ENCODE measurements at places on chromosomes 16 and 17.
A peak's percentile ranks its signal among the peaks of the same experiment; 100 is the strongest.

DNA sequence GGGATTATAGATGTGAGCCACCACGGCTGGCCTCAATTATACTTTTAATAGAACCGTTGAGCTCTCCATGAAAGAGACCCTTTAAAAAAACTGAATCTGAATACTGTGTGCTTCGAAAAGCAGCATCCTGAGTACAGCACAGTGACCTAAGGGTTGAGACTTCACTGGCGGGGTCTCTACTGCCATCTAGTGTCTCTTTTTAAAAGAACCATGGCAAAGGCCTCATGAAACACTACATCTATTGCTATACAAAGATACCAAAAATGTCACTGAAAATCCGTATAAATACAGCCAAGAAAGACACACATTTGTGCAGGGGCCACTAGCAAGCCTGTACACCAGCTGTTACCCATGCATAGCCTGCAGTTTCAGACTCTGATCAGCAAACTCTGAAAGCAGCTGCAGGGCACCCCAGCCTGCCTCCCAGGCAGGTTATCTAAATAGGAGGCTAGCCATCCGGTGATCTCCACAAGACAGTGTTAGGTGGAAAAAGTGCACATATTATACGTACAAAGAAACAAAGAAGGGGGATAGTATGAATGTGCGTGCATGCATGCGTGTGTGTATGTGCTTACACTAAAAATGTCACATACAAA, 35.3 kb downstream of the NPLOC4 start:
- peak; percentile 83 for DNase-seq

DNA sequence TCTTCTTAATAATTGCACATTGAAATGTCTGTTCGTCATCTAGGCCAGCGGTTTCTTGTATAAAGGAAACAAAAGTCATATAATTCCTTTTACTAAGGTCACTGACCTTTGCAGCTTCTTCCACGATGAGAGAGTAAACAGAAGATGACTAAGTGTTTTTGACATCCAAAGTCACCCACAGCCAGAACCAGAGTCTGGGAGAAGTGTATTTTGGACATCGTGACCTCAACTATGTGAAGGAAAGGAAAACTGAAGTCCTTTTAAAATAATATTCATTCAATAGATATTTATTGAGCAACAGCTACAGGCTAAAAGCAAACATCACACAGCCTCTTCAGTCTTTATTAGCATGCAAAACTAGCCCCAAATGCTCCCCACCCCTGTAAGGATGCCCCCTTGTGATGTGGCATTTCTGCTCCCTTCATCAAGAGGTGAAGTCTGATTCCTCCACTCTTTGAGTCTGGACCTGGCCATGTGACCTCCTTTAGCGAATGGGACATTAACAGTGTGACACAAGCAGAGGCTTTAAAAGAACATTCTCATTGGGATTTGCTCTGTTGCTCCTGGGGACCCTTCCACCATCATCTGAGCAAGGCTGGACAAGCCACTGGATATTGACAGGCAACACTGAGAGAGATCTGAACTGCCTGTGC, 8.1 kb upstream of the PMP22 start:
- peak; percentile 97 for DNase-seq

DNA sequence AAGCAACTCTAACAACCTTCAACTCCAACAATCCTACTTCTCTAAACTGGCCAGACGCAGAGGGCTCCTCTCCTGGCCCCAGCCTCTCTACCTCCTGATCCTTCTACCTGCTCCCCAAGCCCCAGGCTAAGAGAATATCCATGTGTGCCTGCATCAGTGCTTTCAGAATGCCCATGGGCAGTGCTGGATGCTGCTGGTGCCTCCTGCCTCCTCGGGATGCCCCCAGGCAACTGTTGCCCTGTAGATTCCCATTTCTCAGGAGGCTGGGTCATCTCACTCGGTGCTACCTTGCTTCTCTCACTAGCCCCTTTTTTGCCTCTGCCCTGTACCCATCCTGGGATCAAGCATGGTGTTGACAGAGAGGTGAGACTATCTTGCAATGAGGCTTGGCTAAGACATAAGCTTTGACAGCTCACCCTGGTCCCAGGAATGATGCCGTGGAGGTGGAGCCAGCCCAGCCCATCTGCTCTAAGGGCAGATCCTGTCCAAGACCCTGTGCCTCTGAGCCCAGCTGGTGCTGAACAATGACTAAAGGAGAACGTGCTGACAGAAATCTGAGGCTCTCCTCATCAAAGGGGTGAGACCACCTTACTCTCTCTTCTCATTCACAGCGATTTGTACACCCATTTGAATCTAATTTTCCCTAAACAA, 19.4 kb upstream of the SUPT4H1 start:
- DNase-seq = no peak

- peak; percentile 70 for DNase-seq
Measured at GRCh38 chr17:2749784-2750181, 331 bp upstream of the CCDC92B start.

DNA sequence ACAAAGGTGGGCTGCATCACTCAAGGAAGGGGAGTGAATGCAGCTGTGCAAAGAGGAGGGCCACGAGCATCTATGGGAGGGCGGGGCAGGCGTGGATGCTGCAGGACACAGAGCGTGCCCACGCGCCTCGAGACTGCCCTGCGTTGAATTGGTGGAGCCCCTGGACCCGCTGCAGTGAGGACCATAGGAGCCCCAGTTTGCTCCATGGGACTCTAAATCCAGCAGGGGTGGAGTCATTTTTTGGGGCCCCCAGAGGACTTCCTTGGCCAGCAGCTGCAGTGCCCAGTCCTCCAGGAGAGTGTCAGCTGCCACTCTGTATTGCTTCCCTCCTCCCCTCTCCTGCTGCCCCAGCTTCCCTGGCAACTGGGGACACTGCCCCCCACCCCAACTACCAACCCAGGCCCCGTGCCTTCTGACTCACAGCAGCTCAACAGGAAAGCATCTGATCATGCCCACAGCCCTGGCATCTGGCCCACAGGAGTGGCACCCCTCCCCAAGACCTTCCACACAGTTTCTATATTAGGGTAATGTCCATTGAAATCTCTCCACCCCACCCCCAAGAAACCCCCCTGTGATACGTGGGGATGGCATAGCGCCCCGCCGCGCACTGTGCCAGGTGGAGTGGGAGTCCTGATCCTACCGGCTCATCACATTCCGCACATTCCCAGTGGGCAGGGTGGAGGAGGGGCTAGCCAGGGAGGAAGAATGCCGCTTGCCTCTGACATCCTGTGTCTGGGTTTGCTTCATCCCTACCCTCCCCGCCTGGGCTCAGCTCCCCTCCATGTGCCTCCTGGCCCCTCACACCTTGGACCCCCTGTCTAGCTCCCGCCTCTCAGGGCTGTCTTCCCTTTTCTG, 27.8 kb upstream of the ITGA3 start:
- DNase-seq = peak; percentile 46

GRCh38 chr16:83835586-83836566, 28.1 kb downstream of the HSBP1 start:
- DNase-seq = peak; percentile 83

DNA sequence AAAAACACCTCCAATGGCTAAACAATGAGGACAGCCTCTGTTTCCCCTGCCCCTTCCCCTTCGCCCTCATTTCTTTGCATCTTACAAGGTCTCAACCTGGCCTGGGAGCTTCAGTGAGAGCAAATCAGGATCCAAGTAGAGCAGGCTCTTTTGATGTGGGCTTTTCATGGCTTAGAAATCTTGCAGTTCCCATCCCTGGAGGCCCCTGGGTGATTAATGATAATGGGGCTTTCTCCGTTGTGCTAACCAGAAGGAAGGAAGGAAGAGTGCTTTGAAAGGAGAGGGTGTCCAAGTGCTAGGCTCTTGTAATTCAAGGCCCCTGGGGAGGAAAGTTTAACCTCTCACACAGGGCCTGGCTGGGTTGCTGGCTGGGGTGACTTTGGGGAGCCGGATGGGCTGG, 18.5 kb upstream of the IRX3 start:
- no peak for DNase-seq

GRCh38 chr16:64416216-64417005, 705.5 kb downstream of the CDH11 start:
- DNase-seq = peak; percentile 56

- DNase-seq = no peak
Measured at GRCh38 chr17:50833510-50834428, 1.6 kb upstream of the WFIKKN2 start.

Data from fibroblast of villous mesenchyme (primary cell).